Ovary (tissue), 10 donors: ENCODE measurements at places on chromosomes 2 and 18.

- H3K4me3 ChIP-seq, result no peak overlapping the region
- H3K27ac ChIP-seq, result no peak overlapping the region
- H3K4me1 ChIP-seq, result no peaks in the 10 kb centered on the region
- H3K36me3 ChIP-seq, result no peaks in the 10 kb centered on the region
- H3K27me3 ChIP-seq, result no peaks in the 10 kb centered on the region
Measured at GRCh38 chr2:106095478-106096298, 98.4 kb downstream of the UXS1 start.

- H3K27me3 ChIP-seq, result no peaks in the 10 kb centered on the region
- no peaks in the 10 kb centered on the region for H3K4me1 ChIP-seq
- no peaks in the 10 kb centered on the region for H3K36me3 ChIP-seq
- no peak for DNase-seq
- no peak overlapping the region for H3K27ac ChIP-seq
- H3K4me3 ChIP-seq, result no peak overlapping the region
Measured at GRCh38 chr18:37634516-37634915, 68.9 kb upstream of the CELF4 start.

- H3K36me3 ChIP-seq, result no peaks in the 10 kb centered on the region
- H3K27me3 ChIP-seq, result no peaks in the 10 kb centered on the region
- DNase-seq, result no peak
- no peak overlapping the region for H3K27ac ChIP-seq
- no peak overlapping the region for H3K4me3 ChIP-seq
Measured at GRCh38 chr18:76209597-76209996, 285.4 kb downstream of the ZNF516 start.

GRCh38 chr18:67509741-67510391 lies 6.7 kb downstream of the DSEL start:
- H3K4me3 ChIP-seq, result no peak overlapping the region
- no peaks in the 10 kb centered on the region for H3K36me3 ChIP-seq
- no peaks in the 10 kb centered on the region for H3K27me3 ChIP-seq
- H3K4me1 ChIP-seq, result no peaks in the 10 kb centered on the region
- no peak for DNase-seq

DNA sequence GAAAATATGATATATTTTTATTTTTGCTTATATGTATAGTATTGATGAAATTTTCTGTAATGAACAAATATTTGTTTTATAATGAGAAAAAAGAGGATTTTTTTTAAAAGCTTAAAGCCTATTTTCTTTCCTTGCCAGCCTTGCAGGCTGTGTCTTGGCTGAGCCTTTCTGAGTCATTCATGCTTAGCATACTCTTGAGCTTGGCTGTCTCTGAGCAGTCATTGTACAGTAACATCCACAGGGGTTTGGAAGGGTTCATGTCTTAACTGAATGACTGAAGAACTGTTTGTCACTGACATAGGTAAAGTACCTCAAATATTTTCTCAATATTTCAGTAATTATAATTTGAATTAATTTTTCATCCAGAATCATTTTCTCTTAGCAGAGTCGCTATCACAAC lies 49.3 kb downstream of the GPR39 start:
- H3K4me3 ChIP-seq, result no peak overlapping the region
- no peaks in the 10 kb centered on the region for H3K4me1 ChIP-seq
- no peak for DNase-seq

DNA sequence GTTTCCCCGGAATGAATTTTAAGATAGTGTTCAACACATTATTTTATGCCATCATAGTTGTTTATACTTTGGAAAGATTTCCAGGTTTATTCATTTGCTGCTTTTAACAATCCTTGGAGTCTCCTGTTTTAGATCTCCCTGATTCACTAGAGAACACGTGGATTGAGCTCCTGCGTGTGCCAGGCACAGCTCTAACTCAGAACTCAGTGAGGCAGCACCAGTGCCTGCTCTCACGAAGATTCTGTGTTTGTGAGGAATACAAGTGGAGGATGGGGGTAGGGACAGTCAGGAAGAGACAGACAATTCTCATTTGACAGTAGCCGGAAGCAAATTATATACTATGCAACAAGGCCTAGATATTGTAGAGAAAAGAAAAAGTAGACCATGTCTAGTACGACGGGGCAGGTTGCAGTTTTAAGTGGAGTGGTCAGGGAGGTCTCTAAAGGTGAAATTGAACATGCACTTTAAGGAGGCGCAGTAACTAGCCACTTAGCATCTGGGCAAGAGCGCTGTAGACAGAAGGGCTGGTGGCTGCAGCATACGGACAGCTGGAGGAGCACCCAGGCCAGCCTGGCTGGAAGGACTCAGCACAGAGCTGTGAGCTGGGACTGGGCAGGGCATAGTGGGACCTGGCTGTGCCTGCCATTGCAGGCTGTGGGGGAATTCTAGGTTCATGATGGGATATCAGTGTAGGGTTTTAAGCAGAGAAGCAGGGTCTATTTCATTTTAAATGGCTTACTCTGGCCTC lies 24.3 kb downstream of the RNF144A start:
- peaks cover 2% of the 10 kb centered on the region for H3K4me1 ChIP-seq
- no peaks in the 10 kb centered on the region for H3K27me3 ChIP-seq
- DNase-seq, result no peak
